NCI-H2107 (cell line): ENCODE measurements at places on chromosomes 3 and 15.

DNA sequence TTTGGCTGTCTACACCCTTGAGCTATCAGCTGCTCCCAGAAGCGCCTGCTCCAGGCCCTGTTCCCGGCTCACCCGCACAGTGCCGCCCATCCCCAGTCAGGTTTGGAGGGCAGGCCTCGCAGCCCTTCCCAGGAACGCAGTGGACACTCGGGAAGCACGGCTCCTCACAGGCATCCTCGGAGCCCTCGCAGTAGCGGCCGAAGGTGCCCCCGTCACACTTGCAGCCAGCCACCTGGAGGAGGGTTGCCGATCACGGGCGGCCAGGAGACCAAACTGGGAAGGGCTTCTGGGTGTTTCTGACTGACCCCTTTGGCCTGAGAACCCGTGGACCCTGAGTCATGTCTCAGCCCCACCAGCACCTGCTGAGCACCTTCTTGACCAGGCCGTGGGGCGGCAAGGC, 33.4 kb downstream of the MUC20 start:
- DNase-seq: no peak

DNA sequence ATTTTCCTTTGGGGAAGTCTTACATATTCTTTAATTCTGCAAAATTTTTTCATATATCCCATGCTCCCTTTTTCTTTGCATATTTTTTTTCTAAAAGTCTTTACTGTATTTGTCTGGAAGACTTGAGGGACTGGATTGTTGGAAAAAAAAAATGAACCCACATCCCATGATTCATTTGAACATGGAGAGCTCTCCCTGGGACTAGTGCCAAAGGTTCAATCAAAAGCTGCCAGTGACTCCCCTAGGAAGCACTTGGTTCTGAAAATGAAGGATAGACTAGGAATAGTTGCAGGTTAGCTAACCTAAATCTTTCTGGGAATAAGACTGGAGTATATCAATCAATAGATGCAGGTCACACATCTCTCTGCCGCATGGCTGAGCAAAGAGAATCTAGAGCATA, 16.4 kb upstream of the BNC1 start:
- no peak for DNase-seq

DNA sequence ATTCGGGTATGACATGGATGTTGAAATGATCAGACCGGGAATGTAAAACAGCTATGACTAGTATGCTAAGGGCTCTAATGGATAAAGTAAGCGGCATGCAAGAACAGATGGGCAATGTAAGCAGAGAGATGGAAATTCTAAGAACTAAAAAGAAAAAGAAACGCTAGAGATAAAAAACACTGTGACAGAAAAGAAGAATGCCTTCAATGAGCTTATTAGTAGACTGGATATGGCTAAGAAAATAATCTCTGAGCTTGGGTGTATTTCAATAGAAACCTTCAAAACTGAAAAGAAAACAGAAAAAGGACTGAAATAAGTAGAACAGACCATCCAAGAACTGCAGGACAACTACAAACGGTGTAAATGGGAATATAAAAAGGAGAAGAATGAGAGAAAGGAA, 101.2 kb downstream of the HES1 start:
- DNase-seq: no peak

GRCh38 chr3:2090095-2090911, 8.4 kb upstream of the CNTN4 start:
- DNase-seq: no peak

DNA sequence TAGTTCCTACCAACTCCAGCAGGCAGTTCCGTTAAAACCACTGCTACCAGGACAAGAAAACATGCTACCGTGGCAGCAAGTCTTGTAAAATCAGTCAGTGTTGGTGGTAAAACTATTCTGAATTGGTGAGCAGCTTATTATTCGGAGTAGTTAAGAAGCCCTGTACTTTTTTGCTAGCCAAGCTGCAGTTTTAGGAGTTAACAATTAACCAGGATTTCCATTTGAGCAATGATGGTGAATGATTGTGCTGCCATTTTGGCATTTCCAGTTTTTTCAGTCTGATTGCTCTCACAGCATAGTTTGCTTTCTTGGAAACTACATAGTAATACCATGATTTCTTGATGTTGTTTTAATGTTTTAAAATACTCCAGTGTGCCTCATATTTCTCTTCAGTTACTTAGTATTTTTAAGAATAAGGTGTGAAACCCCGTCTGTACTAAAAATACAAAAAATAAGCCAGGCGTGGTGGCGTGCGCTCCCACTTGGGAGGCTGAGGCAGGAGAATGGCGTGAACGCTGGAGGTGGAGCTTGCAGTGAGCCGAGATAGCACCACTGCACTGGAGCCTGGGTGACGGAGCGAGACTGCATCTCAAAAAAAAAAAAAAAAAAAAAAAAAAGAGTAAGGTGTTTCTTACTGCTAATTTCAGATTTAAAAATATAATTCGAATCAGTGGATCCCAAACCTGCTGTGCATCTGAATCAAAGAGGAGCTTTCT, 43.8 kb upstream of the SCAANT1 start:
- DNase-seq: no peak

DNA sequence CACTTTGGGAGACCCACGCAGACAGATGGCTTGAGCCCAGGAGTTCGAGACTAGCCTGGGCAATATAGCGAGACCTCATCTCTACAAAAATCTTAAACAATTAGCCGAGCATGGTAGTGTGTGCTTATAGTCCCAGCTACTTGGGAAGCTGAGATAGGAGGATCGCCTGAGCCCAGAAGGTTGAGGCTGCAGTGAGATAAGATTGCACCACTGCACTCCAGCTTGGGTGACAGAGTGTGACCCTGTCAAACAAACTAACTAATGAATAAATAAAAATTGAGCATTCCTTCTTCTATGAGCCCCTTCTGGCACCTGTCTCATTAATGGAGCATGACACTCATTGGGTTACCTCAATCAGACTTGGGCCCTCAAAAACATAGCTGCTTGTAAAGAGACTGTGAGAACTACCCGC, 7.5 kb downstream of the ZDHHC3 start:
- DNase-seq: no peak

DNA sequence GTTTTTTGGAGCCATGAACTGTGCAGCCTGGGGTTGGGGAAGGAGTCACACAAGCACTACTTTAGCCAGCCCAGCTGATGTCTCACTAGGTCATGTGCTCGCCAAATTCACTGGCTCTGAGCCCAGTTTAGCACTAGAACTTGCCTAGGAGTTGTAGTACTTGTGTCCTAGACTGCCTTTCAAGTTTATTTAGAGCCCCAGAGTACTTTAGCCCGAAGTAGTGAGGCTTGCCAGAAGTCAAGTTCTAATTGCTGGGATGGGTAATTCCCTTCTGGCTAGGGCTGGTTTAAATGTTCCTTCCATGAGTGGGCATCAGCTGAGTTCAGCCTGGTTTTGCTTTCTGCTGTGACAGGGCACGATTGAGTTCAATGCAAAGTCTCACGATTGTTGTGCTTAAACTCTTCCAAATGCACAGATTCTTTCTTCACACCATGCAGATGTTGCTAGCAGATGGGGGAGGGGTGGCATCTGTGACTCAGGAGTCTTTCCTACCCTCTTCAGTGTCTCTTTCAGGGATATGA, 228.2 kb upstream of the ZPLD1 start:
- no peak for DNase-seq

GRCh38 chr3:51057121-51057520, 328.0 kb upstream of the MANF start:
- DNase-seq: no peak
